Activated naive CD4-positive, alpha-beta T cell treated with anti-CD3 and anti-CD28 coated beads, Interleukin-2, amount 50 U/mL, for 72 hours (primary cell): ENCODE measurements at places on chromosomes 16 and 17. TPM values are rescaled to one million over a fixed set of nuclear protein-coding genes. Genes with fewer than 3 reads are reported as not detected.
A peak's percentile ranks its signal among the peaks of the same experiment; 100 is the strongest.

DNA sequence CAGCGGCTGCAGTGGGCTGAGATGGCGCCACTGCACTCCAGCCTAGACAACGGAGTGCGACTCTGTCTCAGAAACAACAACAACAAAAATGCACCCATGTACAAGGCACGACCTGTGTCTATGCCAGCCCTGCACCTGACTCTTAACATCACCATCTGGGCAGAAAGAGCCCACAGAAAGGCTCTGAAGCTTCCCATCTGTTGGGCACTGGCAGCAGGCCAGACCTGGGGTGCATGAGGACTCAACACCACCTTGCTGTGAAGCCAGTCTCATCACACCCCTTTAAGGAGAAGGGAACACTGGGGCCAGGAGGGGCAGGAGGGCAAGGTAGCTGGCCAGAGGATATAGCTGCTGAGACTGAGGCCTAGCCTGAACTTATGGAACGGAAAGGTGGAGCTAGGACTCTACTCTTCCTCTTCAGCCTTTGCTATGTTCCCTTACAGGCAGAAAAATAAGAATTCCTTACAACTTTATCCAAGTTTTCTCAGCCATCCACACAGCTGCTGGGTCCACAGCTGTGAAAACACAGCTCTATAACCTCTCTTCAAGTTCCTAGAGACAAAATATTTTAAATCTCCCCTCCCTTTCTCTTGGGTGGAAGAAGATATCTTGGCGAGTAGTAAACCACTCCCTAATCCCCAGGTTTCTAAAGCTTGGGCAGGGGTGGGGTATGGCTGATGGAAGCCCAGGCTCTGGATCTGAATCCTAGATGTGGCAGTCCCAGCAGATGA is 2.8 kb downstream of the ELOB start:
- no peak for DNase-seq

GRCh38 chr17:1173432-1174262 is 6.1 kb downstream of the ABR start:
- no peak for DNase-seq

DNA sequence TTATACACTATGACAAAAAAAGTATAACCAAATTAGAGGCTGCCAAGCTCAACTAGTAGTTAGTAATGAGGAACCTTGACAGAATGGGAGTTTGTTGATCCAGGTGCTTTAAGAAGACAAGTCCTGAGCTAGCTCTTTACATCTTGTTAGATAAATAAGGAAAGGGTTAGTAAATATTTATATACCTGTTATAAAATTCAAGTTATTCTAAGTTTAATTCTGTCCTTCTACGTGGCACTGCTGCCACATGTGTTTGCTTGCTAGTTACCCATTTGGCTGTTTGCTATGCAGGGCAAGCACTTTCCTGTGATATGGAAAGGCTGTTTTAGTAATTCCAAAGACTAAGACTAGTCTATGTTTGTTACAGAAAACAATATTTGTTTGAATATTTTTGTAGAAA is 180.5 kb downstream of the MYO1D start:
- no peak for DNase-seq

DNA sequence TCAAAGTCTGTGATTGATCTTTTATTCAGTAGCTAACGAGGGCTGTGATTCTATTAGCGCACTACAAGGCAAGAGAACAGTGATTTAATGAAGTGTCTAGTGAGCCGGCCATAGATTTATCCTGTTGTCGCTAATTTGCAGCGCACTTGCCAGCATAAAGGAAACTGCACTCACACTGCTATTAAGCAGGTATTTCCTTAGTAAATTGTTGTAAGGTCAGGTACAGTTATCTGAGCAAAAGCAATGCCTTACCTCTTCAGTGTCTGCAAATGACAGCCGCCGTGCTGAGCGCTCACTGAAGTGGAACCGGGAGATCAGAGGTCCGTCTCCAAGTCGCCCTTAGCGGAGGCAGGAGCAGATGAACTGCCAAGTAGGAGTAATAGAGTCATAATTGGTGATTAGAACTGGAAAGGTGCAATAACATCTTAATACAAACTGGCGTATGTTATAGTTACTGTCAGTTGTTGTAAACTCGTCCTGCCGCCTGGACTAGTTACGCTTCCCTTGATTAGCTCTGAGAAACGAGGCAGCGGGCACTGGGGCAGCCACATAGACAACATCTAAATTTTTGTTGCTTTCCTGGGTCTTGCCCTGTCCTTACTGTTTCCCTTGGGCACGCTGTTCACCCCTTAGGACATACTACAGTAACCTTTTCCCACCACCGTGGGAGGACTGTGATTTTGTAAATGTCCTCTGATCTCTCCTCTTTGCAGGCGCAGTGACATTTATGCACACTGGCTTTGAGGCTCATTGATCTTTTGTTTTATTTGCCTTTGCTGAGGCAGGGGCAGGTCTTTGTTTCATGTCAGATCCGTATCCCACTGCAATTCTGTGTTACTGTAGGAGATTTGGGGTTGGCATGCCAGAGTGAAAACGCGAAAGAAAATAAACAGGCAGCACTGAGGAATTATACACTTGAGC is 363.1 kb downstream of the WWOX start:
- no peak for DNase-seq

DNA sequence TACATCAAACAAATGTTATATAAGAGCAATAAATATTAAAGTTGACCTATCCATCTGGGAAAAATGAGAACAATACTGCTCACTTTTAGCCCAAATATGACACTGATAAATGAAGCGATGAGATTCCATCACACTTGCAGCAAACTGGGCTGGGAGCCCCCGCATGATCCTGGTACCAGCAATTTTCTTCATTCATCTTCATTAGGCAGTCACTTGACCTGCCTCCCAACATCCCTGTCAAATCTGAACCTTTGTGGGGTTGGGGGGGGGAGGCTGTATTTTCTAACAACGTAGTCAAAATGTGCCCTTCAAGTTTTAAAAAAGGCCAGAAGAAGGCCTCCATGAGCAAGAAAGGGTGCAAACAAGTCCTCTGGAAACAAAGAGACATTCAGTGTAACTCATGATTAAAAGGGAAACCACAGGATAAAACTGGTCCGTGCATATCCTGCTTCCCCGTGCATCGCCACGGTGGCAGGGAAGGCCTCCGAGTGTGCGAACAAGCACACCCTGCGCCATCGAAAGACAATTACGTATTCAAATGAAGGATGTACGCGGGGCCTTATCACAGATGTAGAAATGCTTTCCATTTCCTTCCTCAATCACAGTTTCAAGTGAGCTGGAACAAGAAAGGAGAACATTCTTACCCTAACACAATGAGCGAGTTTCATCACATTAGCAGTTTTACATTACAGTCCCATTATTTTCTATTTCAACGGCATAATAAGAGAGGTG is 48.4 kb downstream of the TOX3 start:
- DNase-seq: no peak

GRCh38 chr17:82544431-82545070 is 25.0 kb downstream of the FOXK2 start:
- DNase-seq: no peak

Gene CSH2
- 2.4 TPM for total RNA-seq

GRCh38 chr17:15185625-15185991 is 79.5 kb downstream of the PMP22 start:
- DNase-seq: no peak

- no peak for DNase-seq
Observed at GRCh38 chr17:78172249-78173051, 4.1 kb downstream of the SYNGR2 start.

Gene SLC9A5
- 8.3 TPM for total RNA-seq

Gene RTN4RL1
- 0.06 TPM for total RNA-seq

DNA sequence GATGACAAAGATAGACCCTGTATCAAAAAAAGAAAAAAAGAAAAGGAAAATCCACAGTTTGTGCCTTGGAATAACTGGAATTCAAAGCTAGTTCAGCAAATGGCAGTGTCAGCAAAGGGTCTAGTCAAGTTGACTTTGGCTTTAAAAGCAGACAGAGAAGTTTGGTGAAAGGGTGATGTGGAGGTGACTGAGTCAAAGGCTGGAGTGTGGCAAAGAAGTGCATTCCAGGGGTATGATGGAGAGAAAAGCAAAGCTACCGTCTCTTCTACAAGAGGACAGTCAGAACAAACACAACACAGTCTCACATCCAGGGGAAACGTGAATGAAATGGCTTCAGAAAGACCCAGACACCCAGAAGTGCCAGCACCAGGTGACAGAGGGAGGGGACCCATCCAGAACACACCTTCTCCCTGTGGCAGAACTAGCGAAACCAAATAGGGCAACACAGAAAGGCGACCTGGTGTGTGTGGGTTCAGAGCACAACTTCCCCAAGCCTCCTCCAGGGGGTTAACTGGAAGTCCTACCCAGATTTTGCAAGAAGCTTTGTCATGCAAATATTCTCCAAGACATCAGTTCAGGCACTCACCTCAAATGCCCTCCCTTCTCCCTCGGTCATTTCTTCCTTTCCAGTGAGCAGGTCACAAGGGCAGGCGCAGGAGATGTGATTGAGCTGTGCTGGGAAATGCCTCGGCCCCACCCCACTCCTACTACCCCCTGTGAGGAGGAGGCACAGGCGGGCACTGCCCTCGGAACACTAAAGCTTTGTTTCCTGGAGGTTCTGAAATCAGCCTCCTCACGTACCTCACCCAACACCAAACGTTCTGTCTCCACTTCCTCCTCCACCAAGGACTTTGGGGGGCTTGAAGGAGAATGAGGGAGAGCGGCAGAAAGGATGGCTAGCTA is 481.9 kb downstream of the SOX9 start:
- no peak for DNase-seq

DNA sequence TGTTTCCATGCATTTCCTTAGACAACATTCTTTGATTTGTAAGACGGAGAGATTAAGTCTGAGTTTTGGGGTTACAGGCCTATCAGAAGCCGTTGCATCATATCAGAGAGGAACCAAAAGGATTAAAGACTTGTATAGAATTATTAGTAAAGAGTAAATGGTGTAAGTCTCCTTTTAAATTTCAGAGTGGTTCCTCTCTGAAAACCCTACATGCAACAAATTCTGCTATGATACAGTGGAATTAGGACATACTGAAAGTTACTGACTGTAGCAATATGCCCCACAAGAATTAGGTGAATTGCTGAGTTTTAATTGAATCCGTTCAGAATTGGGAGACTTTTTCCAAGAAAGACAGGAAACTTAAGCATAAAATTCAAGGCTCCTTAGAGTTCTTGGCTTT is 221.6 kb downstream of the FTO start:
- no peak for DNase-seq

- DNase-seq: no peak
Observed at GRCh38 chr16:83023640-83024039, 396.9 kb downstream of the CDH13 start.

- no peak for DNase-seq
Observed at GRCh38 chr16:67822511-67822910, 15.8 kb downstream of the TSNAXIP1 start.

Gene THAP11
- 26.9 TPM for total RNA-seq

- DNase-seq: no peak
Observed at GRCh38 chr16:77592021-77592420, 130.3 kb upstream of the NUDT7 start.

Gene PRAC2
- total RNA-seq: not detected

DNA sequence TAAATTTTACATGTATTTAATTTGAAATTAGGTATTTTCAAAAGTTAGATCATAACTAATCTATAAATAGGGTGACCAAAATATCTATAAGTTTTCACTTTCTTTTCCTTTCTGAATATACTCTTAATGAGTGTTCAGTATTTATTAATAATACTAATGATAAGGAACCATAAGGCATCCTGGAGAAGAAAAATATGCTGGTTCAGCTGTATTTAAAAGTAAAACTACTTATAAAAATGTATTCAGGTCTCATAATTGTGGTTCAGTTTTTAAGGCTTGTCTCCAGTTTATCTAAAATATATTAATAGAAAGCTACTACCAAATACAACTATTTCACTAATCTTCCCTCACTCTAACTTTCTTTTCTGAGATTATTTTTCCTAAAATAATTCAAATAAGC is 67.3 kb downstream of the HELZ start:
- no peak for DNase-seq

DNA sequence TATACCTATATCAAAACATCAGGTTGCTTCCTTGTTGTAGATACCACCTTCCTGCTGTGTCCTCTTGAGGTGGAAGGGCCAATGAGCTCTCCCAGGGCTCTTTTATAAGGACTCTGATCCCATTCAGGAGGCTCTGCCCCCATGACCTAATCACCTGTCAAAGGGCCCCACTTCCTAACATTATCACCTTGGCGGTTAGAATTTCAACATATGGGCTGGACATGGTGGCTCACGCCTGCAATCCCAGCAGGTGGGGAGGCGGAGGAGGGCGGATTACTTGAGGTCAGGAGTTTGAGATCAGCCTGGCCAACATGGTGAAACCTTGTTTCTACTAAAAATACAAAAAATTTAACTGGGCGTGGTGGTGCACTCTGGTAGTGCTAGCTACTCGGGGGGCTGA is 86.4 kb downstream of the HAPSTR1 start:
- DNase-seq: no peak

- DNase-seq: no peak
Observed at GRCh38 chr16:66485376-66485775, 58.3 kb downstream of the BEAN1 start.

Gene TEKT5
- total RNA-seq: not detected

- no peak for DNase-seq
Observed at GRCh38 chr17:68511254-68511670, 968 bp upstream of the PRKAR1A start.

Gene NPIPA7
- 3.9 TPM for total RNA-seq

DNA sequence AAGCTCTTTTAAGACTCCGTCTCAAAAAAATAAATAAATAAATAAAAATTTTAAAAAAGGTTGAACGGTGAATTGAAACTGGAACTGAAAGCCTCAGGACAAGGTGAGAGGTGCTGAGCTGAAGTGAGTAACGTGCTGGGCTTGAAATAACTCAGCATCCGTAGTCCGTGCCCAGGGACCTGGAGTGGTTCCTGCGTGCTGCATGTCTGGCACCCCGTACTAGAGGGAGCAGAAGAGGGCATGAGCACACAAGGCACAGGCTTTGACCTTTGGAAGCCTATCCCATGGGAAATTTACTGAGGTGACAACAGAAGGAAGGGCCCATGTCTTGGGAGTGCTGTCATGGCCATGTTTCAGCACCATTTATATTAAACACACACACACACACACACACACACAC is 4.5 kb upstream of the MEIOB start:
- DNase-seq: no peak

Gene TBC1D3L
- 9.4 TPM for total RNA-seq

Gene ANKFN1
- total RNA-seq: not detected

DNA sequence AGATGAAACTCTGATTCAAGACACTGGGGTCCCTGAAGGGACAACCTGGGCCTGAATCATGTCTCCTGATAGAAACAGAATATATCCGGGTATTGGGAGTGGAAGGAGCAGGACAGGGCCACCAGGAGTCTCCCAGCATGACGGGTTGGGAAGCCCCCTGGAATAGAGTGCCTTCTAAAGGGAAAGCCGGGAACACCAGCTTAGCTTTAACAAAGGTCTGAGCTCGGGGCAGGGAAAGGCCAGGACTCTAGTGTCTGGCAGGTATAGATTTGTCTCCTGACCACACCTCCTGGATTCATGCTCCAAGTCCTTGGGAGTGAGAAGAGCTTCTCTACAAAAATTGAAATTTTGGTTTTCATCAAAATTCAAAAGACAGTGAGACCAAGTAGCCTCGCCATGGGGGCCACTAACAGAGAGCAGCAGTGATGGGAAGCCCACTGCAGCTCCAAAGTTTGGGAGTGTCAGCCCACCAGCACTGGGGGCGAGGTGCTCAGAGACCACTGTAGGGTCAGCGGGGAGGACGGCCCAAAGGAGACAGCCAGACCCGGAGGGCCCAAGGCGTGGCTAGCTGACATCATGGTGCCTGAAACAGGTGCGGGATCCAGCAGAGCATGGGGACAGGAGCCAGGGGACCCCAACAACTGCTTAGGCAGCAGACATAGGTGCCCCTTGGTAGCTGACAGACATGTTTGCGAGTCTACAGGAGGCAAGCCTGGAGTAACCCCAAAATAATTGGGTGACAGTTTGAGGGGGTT is 81.0 kb downstream of the C16orf78 start:
- peak; percentile 6 for DNase-seq

GRCh38 chr16:30351001-30351441 is 4.1 kb downstream of the CD2BP2 start:
- DNase-seq: no peak
